ENCODE measurements at places on chromosomes 5 and 9.

DNA sequence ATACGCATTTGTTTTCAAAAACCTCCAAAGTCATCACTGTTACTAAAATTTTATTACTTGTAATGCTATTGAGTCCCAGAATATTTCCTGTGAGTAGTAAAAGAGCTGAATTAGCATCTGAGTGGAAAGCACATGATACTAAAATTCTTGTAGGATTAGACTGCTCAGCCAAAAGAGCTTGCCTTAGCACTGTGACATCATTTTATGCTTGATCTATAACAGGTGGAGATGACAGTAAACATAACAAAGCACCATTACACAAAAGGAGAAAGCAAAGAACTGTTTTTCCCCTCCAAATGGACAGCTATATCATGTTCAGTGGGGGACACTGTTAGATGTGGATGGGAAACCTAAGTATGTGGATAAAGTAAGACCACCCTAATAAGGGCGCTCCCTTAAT is 5.8 kb upstream of the JAK2 start:
- no peak for DNase-seq

DNA sequence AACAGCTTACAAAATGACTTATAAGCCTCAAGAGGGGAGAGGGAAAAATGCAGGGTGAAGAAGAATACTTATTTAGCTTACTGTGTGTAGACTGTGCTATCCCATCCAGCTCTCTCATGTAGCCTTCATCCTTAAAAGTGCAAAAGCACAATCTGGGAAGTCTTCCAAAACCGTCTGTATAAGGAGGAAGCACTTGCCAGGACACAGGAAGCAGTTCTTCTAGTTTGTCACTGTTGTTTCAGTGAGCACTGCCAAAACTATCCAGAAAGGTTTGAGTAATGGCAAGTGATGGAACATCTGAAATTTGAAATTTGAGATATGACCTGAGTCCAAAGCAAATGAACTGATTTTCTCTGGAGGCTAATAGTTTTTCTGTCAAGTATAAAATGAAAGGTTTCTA is 140.8 kb upstream of the ISL1 start:
- DNase-seq: no peak

GRCh38 chr5:142726188-142726731 is 40.4 kb upstream of the FGF1 start:
- DNase-seq: no peak

DNA sequence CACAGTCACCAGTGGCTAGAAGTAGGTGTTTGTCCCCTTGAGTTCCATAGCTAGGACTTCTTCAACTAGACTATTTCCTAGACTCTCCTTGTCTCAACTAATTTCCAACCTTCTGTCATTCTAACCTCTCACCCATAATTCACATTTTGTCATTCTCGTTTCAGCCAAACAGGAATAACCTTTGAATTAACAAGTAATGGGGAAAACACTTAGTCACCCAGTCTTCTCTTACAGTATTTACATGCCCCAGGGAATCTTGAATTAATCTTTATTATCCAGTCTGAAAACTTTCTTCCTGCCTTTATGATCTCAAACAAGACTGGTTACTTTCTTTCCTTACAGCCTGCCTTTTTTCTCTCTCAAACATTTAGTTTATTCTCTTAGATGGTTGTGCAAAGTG is 63.3 kb upstream of the RUSC2 start:
- no peak for DNase-seq

- DNase-seq: no peak
Observed at GRCh38 chr9:137169896-137170358, at the start of gene LRRC26. Gene LRRC26, minus strand, starts transcription at chr9:137170051. Its CDS starts 108 bp downstream, at chr9:137169943.
